ENCODE measurements at places on chromosomes 12 and 14. TPM values are rescaled to one million over a fixed set of nuclear protein-coding genes. Genes with fewer than 3 reads are reported as not detected.

DNA sequence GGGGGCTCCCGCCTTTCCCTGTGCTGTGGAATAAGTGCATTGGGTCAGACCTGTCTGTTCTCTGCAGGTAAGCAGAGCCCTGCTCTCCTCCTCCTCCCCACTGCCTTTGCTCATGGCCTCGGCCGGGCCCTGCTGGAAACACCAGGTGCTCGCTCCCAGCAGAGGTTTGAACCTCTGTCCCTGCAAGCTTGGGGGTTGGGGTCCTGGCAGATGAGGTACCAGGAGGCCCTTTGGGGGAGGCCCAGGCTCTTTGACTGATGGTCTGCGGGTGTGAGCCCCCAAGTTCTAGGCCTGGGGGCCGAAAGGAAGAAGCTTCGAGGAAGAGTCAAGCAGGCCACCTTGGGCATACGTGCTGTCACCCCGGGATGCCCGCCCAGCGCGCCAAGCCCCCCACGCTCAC is 22.1 kb upstream of the CEP170B start:
- DNase-seq = no peak

GRCh38 chr14:102407258-102407657 is 44.5 kb downstream of the TECPR2 start:
- DNase-seq = no peak

Gene WNT5B
- 0.44 TPM for total RNA-seq

- DNase-seq = peak; percentile 47
Observed at GRCh38 chr12:83793616-83794015, 1106.9 kb downstream of the TMTC2 start.

DNA sequence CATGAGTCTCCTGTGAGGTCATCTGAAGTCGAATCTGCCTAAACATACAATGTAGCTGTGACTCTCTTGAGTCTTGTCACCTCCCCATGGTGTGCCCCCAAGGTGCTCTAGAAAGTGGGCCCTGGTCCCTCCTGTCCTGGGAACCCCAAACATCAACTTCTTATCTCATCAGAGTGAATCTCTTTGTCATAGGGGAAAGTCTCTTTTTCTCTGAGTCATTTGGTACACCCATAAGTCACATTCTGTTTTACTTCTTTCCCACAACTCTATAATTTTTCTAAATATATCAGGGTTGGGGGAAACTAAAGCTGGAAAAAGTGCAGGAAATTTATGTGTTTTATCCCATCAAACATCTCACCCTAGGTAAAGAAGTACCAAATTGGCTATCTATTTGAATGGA is 12.9 kb downstream of the SDR9C7 start:
- no peak for DNase-seq

GRCh38 chr14:54338696-54339317 is 58.0 kb upstream of the CDKN3 start:
- DNase-seq = peak; percentile 67

- DNase-seq = peak; percentile 45
Observed at GRCh38 chr14:73524493-73524892, 12.4 kb upstream of the ACOT1 start.

Gene MYF6
- not detected for total RNA-seq

Gene NFE2
- 0.40 TPM for total RNA-seq

DNA sequence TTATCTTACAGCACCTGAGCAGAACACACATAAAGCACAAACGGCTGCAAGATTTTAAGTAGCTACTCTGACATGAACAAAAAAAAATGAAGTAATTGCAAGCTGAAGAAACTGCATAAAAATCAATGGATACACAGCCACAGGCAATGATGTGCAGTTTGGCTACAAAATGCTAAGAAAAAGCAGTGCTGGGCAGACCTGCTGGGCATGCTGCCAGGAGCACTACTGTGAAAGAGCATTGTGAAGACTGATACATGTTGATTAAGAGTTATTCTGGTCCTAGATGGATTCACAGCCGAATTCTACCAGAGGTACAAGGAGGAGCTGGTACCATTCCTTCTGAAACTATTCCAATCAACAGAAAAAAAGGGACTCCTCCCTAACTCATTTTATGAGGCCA is 20.1 kb upstream of the RTN1 start:
- no peak for DNase-seq

- no peak for DNase-seq
Observed at GRCh38 chr12:59494617-59495016, 101.2 kb upstream of the SLC16A7 start.

- DNase-seq = no peak
Observed at GRCh38 chr12:61999311-61999710, 260.9 kb upstream of the USP15 start.

Gene PACS2
- 57.7 TPM for total RNA-seq

DNA sequence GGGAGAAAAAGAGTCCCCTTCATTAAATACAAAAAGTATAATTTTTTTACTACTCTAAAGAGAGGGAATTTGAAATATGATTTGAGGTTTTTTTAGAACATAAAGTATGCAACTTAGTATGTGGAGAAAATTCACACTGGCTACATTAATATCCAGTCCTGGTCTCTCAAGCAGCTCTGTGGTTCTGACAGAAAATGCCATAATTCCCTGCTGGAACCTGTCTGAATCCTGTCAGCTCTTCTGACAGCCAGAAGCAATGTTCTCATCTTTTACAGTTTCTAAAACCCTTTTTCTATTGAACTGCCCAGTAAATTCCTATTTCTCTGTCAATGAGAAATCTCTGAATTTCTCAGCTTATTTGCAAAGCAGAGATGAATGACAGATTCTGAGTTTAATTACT is 13.4 kb upstream of the NOVA1 start:
- DNase-seq = no peak

DNA sequence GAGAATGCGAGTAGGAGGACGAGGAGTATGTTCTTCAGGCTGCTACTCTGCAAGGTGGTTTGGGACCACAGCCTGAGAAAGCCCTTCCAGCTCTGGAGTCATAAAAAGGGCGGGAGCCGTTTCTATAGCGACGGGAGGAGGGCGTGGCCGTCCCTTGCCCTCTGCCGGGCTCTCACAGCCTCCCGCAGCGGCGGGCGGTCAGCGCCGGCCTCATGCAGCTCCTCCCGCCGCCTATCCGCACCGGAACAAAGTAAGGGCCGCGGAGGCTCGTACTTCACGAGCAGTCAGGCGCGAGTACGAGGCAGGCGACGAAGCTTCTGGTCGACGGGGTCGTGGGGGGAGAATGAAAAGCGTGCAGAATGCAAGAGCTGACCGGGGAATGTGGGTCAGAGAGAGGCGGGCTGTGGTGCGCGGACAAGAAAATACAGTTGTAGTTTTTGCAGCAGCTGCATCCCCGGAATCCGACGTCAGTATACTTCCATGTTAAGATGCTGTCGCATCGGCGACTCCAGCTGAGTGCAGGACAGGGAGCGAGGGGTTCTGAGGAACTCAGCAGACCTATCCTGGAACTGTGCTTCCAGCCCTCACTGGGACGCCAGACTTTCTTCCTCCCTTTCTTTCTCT is at the start of gene DYRK4:
Gene DYRK4, plus strand, starts transcription at position 175 of the 624 bp plus-strand sequence. Its CDS starts 38 bp downstream, at position 213.
- no peak for DNase-seq

DNA sequence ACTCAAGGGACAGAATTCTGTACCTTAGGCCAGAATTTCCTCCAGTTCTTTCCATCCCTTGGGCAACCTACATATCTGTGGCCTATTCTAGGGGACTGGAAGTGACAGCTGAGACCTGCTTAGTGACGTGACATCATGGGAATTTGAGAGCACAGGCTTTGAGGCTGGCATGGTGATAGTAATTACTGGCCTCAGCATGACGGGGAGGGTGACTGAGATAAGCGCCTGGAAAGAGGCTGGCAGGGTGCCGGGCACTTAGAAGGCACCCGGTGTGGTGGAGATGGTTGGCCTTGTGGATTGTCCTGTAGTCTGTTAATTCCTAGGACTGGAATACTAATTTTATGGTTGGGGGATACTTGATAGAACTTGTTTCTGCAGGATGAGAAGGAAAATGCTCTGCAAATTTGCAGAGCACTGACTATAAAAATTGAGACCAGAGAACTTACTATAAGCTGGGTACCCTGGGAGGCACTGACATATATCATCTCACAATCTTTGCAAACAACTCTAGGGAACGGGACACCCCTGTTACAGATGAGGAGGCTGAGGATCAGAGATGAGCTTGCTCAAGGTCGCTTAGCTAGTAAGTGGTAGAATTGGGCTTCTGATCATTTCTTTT is 42.2 kb upstream of the TBX3 start:
- DNase-seq = no peak

DNA sequence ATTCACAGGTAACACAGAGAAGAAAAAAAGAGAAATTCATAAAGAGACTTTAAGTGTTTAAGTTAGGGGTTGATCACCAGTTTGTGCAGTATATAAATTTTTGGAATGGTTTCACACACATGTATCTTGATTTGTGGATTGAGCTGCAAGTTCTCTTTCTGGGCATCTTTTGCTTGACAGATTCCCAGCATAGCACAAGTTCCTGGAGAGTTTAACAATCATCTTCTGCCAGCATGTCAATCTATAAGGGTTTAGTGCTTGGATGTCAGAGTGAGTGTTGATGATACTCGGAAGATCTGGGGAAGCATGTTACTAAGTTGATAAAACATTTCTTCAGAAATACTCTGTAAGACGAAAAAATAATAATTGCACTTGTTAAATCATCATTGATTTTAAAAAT is 43.9 kb upstream of the FGF6 start:
- DNase-seq = no peak

GRCh38 chr12:49069507-49070346 is at the start of gene RHEBL1:
TSS of gene RHEBL1 (minus strand) at chr12:49069979. CDS start at chr12:49069785, 194 bp downstream.
- DNase-seq = peak; percentile 98

DNA sequence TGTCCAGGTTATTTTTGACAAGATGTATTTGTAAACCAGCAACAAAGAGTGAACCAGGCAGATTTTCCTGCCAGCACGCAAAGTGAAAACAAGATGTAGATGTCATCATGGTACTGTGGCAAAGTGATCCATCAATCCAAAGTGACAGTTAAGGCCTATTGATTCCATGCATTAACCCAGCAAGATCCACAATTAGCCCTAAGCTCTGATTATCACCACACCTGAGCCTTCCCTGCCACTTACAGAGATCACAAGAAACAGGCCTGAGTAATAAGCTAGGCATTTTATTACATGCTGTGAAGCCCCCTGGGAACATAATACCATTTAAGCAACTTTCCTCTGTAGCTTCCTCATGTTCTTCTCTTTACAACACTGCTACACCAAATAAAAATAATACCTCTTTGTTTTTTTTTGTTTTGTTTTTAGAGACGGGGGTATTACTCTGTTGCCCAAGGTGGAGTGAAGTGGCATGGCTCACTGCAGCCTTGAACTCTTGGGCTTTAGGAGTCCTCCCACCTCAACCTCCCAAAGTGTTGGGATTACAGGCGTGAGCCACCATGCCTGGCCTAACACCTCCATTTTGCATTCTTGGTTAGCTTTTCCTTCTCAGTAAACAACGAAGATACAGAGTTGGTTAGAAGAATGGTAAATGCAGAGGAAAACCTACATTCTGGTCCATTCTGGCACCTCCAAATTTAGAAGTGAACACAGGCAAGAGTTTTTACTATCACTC is 85.5 kb downstream of the STON2 start:
- no peak for DNase-seq

DNA sequence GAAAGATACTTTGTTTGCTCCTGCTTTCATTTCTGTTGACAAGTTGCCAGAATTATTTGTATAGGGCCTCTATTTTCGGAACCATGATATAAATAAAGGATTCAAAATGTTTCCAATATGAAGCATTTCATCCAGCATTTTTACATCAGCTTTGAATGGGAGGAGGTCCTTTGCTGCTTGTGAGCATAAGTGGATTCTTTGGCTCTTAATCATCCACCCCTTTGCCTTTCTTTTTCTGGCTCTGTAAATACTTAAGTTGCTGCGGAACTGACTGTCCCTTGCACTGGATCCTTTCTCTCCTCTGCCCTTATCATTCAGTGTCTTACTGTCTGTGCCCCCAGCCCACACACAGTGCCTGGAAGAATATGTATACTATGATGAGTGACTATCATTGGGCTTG is 357.3 kb upstream of the RGS6 start:
- DNase-seq = peak; percentile 44

DNA sequence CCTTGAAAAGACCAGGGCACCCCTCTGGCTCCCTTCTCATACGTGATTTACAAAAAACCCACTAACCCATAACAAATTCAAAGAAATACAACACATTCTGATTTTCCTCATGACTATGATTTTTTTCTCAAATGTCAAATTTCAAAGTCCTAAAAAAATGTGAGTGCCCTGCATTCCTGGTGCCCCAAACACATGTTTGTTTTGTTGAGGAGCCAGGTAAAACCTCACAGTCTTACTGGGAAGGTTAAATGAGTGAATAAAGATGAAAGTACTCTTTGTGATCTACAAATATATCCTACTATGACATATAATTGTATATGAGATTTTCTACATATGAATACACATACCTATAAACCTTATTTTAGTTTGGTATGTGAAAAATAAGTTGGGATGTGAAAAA is 30.7 kb downstream of the TPH2 start:
- no peak for DNase-seq

DNA sequence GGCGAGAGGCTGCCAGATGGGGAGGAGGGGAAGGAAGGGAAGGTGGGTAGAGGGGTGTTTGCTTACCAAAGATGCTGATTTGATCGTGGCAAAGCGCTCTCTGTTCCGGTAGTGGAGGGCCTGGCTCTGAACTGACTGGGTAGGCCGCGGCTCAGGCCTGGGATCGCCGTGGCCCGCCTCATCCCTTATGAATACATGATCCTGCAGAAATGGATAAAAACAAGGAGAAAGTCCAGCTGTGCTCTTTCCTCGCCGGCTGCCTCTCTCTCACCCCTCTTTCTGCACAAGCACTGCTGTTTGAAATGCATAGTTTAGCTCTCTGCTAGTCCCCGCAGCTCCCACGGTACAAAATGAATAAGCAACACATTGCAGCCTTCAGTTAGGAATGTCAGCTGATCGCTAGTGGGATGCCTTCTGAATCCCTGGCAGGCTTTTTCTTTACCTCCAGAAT is 53.8 kb downstream of the PEBP1 start:
- DNase-seq = no peak

GRCh38 chr12:104064842-104065427 is 604 bp downstream of the HCFC2 start:
- DNase-seq = peak; percentile 22

- no peak for DNase-seq
Observed at GRCh38 chr14:102469261-102469660, 40.3 kb downstream of the ANKRD9 start.

- peak; percentile 42 for DNase-seq
Observed at GRCh38 chr12:121793440-121793837, at the start of gene RHOF. TSS of gene RHOF (minus strand) at chr12:121793688. CDS start at chr12:121793633, 55 bp downstream.

Data from MCF 10A (cell line).